ENCODE measurements at places on chromosomes 11 and 22.

DNA sequence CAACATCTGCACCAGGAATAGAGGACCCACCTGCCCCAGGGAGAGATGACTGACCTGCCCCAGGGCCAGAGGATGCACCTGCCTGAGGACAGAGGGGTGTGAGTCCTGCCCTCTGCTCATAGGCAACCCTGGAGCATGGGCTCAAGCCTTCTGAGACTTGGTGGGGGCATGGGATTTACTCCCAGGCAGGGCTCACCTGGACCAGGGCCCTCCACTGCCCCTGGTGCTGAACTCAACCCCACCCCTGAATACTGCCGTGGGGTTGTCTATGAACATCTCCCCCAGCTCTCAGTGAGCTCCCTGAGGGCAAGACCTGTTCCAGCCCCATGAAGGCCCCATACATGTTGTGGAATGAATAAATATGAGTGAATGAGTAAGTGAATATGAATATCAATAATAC is 33.8 kb upstream of the MUC5AC start:
- DNase-seq = no peak

DNA sequence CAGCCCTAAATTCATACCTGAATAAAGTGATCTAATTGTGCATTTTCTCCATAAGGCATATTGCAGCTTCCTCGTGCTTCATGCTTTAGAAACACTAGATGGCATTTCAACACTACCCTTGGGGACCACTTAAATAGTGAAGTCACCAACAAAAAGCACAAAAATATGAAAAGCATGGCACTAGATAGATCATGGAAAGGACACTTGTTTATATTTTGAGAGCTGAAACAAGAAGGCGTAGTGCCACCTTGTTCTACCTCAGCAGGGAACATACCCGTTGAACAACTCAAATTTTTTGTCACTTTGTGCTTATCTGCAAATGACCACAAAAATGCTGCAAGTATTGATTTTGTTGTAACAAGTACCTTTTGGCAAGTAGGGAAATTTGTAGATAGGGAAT is 8.6 kb downstream of the TBCEL start:
- DNase-seq = no peak

GRCh38 chr11:96967616-96968015 is 577.8 kb downstream of the JRKL start:
- no peak for DNase-seq

- DNase-seq = no peak
These were observed 92.5 kb downstream of the SIK3 start for GRCh38 chr11:117005758-117006157.

- DNase-seq = no peak
These were observed 86.5 kb upstream of the CLPB start for GRCh38 chr11:72520815-72521214.

DNA sequence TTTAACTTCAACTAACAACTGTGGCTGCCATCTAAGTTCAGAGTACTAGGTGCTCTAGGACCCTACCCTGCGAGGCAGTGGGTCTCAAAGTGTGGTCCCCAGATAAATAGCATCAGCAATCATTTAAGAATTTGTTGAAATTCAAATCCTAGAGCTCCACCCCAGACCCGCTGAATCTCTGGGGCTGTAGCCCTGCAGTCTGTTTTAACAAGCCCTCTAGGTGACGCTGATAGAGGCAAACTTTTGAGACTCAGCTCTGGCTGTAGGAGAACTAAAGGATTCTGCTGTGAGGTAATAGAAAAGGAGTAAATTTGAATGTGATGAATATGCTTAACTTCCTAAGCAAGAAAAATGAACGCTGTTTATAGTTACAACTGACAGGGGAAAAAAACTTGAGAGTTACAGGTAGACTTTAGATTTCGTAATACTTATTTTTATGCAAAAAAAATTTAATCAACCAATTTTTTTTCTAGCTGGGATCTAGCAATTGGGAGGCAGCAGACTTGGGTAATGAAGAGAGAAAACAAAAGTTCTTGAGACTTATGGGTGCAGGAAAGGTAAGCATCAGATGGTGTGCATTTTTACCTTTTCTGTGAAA is 5.8 kb downstream of the C11orf58 start:
- DNase-seq = no peak

DNA sequence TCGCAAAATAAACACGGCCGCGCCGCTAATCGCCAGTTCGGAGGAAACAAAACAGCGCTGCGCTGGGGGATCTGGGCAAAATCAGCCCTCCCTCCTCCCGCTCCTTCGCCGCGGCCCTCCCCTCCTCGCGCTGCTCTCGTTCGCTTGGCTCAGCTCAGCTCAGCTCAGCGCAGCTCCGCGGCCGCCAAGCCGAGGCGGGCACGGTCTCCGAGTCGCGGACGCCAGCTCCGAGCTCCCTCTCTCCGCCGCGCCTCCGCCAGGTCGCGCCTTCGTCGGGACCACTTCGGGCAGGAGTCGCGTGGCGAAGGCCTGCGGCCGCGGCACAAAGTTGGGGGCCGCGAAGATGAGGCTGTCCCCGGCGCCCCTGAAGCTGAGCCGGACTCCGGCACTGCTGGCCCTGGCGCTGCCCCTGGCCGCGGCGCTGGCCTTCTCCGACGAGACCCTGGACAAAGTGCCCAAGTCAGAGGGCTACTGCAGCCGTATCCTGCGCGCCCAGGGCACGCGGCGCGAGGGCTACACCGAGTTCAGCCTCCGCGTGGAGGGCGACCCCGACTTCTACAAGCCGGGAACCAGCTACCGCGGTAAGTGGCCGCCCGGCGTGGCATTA is at the start of gene SPON1:
Gene SPON1, plus strand, starts transcription at position 162 of the 607 bp plus-strand sequence. Its CDS starts 182 bp downstream, at position 344.
- DNase-seq = peak; percentile 33

GRCh38 chr11:95829580-95830259 is 39.4 kb downstream of the CEP57 start:
- DNase-seq = no peak

DNA sequence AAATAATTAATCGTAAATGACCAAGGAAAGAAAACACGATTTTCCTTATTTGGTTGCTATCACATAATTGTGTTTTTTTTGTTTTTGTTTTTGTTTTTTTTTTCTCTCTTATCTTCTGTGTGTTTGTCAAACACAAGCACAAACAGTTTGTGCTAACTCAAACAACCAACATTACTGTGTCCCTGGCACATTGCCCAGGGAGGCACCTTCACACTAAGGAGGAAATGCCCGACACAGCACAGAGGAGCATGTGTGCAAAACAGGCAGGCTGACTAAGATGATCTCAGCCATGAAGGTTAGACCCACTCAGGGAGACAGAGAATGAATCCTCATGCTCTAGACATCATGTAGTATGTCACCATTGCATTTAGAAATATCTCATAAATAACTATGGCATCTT is 130.1 kb downstream of the SOX6 start:
- peak; percentile 53 for DNase-seq

DNA sequence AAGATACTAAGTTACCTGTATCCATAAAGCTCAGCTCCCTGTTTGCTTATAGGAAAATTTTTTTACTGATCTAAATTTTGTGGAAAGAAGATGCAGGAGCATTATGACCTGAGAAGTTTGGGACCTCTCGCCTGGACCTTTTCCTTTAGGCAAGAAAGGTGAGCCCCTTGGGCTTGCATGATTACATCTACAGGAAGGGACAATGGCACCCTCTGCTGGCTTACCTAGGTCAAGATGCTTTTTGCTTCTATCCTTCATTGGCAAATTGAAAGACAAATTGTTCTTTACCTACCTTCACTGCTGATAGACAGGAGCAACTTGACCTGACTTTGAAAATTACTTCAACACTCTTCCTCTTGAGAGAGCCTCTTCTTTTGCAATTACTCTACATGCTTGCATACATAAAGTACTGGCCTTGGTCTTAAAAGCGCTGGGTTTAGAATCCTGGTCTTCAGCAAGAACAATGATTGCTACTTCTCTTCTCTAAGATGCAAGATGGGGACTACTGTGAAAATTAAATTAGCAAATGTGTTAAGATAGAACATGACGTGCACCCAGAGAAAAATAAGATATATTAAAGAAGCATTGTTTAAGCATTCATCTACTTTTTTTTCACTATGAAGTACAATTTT is 147.2 kb downstream of the TRPC6 start:
- peak; percentile 34 for DNase-seq

- DNase-seq = no peak
These were observed 109.4 kb downstream of the MORC2 start for GRCh38 chr22:30858976-30859713.

GRCh38 chr11:106276859-106277436 is 199.5 kb downstream of the AASDHPPT start:
- no peak for DNase-seq

- peak; percentile 53 for DNase-seq
These were observed 42.2 kb downstream of the MRTFA start for GRCh38 chr22:40594346-40594745.

GRCh38 chr22:46471901-46472721 is 65.3 kb downstream of the CELSR1 start:
- no peak for DNase-seq

DNA sequence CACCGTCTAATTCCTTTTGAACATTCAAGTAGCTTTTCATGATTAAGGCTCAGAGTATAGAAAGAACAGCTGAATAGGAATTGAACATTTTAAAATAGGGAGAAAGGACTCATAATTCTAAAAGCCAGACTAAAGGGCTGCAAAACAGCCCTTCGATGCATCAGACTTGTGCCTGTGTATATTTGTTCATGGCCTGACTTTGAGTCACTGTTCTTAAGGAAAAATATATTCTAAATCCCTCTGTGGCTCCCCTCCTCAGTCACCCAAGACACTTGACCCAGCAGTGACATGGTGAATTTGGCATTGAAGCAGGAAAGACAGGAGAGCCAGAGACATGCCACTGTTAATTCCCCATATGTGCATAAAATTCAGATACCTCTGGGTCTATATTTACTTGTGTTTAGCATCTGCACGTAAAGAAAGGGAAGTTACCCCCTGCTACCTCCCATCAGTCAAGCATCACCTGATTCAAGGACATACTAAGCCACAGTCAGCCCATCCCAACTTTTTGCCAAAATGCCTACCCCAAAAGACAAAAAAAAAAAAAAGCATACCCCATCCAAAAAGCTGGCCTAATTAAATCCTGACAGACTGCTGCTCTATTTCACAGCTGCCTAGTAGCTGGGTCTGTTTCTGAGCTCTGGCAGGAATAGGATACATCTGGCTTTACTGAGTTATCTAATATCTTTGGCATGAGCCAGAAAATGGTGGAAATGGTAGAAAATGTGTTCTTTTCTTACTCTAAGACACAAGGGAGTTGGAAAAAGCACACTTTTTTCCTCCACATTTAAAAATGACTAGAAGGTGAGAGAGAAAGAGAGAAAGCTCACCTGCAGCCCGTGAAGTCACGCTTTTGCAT is 93.5 kb downstream of the COMMD9 start:
- no peak for DNase-seq

DNA sequence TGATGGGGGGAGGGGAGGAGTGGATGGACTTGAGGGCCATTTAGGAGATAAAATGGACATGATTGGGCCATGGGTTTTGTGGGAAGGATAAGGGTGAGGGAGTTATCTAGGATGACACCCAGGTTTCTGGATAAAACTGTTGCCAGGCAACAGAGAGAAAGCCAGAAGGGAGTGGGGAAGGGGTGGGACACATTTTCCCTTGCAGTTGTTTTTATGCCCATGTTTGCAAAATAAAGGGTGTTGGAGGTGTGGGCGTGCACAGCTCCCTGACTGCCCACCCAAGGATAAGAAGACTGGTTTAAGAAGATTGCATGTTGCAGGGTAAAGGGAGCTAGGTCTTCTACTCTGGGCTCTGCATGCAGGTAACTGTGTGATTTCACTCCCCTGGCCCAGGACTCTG is 18.3 kb upstream of the YWHAH start:
- DNase-seq = no peak

- no peak for DNase-seq
These were observed 118.5 kb downstream of the APOL5 start for GRCh38 chr22:35835998-35836691.

DNA sequence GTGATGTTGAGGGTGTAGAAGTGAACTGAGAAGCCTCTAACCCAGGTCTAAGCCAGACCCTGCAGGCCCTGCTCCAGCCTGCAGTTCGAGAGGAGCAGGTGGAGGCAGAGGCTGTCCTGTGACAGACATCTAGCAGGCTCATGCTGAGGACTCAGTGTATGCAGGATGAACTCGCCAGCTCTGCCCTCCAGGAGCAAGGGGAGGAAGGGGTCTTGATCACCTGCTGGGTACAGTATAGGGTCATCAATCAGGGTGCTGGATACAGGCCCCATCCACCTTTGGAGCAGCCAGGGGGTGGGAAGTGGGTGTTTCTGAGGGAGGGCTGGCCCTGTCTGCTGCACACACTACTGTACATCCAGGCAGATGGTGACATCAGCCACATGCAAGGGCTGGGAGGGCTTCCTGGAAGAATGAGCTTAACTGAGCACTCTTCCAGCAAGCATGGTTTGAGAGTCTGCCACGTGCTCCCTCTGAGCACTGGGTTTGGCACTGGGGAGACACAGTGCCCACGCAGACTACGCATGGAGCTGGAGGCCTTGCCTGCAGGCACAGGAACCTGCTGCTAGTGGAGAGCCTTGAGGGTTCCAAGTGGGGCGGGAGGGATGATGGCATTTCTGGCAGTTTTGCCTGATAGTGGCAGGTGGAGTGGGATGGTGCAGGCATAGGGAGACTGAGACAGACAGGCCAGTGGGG is 9.2 kb downstream of the MAPK8IP1 start:
- no peak for DNase-seq

- DNase-seq = peak; percentile 38
These were observed 3.3 kb upstream of the BCL9L start for GRCh38 chr11:118928870-118929500.

GRCh38 chr11:83537131-83537610 is 251.0 kb upstream of the CCDC90B start:
- no peak for DNase-seq

DNA sequence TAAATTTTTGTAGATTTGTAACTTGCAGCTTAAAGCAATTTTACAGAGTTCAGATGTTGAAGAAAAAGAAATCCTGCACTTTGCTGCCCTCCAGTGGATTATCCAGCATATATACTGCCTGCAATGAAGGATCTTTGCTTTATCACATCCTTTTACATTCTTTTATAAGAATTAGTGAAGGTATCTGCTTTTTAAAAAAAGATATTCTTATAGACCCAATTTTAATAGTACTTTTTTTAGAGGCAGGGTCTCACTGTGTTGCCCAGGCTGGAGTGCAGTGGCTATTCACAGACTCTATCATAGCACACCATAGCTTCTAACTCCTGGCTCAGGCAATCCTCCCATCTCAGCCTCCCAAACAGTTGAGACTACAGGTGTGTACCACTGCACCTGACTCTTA is 60.7 kb downstream of the TTC17 start:
- DNase-seq = peak; percentile 13

GRCh38 chr22:40213478-40213877 is 35.8 kb downstream of the TNRC6B start:
- no peak for DNase-seq

GRCh38 chr11:22343371-22344032 is 5.3 kb downstream of the SLC17A6 start:
- DNase-seq = no peak

- no peak for DNase-seq
These were observed 32.3 kb downstream of the TMPRSS5 start for GRCh38 chr11:113673550-113674396.

GRCh38 chr22:17477391-17477833 is 85.9 kb upstream of the SLC25A18 start:
- no peak for DNase-seq
